ENCODE measurements at places on chromosomes 13 and 19.

- DNase-seq, result no peak
Measured at GRCh38 chr13:79781829-79782540, 301.0 kb downstream of the NDFIP2 start.

DNA sequence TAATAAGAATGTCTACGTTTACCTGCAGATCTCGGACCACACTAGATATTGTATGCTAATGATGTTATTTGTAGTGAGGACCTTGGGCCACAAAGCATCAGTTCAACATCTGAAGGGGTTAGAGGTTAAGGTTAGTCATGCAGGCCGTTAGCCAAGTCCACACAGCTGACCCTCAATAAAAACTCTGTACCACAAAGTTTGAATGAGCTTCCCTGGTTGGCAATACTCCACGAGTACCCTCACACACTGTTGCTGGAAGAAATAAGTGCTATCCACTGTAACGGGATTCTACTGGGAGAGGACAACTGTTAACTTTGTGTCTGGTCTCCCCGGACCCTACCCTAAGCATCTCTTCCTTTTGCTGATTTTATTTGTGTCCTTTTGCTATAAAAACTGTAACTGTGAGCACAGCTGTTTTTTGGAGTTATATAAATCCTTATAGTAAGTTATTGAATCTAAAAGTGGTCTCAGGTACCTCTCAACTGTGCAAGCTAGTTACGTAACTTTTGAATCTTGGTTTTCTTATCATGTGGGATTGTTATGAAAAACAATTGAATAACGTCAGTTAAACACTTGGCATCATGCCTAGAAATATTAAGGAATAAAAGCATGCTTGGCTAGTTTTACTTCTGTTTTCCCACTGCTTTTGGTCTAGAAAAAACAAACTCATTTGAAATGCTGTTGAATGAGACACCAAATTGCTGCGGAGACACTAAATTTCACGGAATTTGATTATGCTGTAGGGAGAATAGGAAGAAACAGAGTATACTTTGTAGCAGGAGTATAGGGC lies 181.5 kb downstream of the DNAJC3 start:
- DNase-seq, result no peak

DNA sequence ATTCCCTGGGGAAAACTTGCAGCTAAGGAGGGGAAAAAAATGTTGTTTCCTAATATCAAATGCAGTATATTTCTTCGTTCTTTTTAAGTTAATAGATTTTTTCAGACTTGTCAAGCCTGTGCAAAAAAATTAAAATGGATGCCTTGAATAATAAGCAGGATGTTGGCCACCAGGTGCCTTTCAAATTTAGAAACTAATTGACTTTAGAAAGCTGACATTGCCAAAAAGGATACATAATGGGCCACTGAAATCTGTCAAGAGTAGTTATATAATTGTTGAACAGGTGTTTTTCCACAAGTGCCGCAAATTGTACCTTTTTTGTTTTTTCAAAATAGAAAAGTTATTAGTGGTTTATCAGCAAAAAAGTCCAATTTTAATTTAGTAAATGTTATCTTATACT lies 33.6 kb downstream of the TNFSF11 start:
- peak; percentile 76 for DNase-seq

DNA sequence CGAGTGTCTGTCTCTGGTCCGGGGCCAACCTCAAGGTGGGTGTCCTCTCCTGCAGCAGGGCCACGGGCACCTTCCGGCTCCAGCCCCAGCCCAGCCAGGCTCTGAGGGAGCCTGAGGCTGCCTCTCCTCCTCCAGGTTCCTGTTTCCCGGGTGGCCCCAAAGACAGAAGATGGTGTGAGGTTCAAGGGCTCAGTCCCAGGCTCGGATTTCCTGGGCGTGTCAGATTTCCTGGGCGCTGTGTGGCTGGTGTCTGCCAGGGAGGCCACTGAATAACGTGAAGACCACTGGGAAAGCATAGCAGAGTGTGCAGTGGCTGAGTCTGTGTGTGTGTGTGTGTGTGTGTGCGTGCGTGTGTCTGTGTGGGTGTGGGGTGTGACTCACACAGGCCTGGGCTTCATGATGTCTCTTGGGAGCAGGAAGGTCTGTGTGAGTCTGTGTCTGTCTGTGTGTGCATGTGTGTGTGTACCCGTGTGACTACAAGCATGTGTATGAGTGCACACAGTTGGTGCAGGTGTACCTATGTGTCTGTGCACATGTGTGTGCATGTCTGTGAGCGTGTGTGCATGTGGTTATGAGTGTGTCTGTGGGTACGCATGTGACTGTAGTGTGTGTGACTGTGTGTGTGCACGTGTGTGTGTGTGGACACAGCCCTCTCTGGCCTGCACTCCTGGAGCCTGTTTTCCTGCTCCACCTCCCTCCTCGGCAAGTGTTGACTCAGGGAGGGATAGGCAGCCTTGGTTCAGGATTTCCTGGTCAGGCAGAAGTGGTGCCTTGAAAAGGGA lies 28.3 kb downstream of the CEBPA start:
- no peak for DNase-seq

DNA sequence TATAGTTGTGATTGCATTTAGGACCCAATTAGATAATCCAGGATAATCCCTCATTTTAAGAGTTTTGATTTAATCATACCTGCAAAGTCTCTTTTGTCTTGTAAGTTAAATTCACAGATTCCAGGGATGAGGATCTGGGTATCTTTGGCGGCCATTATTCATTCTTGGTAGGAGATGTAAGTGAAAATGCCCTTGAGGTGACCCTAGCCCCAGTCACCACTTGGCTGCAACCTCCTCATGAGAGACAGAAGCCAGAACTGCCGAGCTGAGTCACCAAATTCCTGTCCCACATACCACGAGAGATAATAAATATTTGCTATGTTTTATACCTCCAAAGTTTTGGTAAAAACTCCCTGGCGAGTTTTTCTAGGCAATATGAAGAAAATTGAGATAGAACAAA lies 389.4 kb downstream of the RFC3 start:
- no peak for DNase-seq

GRCh38 chr19:37778613-37779126 lies 716 bp downstream of the ZNF573 start:
- no peak for DNase-seq

- DNase-seq, result peak; percentile 14
Measured at GRCh38 chr13:61410669-61411297, 4.9 kb downstream of the PCDH20 start.

- no peak for DNase-seq
Measured at GRCh38 chr13:77056382-77056781, 29.4 kb upstream of the FBXL3 start.

- peak; percentile 98 for DNase-seq
Measured at GRCh38 chr19:38057959-38058690, 151.1 kb downstream of the SIPA1L3 start.

GRCh38 chr19:4345342-4346019 lies 2.1 kb downstream of the MPND start:
- no peak for DNase-seq

- no peak for DNase-seq
Measured at GRCh38 chr13:75129331-75129730, 352.6 kb downstream of the TBC1D4 start.

DNA sequence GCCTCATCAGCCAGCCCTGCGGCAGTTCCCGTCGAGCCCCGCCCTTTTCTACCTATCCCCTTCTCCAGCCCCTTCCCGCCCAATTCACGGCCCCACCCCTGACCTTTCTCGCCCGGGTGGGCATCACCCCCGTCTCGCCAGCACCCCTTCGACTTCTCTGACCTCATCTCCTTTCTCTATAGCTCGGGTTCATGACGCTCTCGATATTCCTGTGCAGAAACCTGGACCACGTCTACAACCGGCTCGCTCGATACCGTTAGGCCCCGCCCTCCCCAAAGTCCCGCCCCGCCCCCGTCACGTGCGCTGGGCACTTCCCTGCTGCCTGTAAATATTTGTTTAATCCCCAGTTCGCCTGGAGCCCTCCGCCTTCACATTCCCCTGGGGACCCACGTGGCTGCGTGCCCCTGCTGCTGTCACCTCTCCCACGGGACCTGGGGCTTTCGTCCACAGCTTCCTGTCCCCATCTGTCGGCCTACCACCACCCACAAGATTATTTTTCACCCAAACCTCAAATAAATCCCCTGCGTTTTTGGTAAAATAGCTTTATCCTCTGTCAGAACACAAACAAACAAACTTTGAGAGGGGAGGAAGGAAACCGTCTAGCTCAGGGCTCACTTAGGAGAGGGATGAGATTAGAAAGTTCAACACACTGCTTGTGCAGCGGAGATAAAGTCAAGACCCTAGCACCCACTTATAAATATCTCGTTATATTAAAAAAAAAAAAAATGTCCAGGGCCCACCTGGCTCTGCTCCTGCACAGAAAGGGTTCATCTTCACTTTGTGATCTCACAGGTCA lies 5.1 kb downstream of the CD37 start:
- no peak for DNase-seq

- no peak for DNase-seq
Measured at GRCh38 chr13:72390909-72391308, 336.5 kb downstream of the MZT1 start.

DNA sequence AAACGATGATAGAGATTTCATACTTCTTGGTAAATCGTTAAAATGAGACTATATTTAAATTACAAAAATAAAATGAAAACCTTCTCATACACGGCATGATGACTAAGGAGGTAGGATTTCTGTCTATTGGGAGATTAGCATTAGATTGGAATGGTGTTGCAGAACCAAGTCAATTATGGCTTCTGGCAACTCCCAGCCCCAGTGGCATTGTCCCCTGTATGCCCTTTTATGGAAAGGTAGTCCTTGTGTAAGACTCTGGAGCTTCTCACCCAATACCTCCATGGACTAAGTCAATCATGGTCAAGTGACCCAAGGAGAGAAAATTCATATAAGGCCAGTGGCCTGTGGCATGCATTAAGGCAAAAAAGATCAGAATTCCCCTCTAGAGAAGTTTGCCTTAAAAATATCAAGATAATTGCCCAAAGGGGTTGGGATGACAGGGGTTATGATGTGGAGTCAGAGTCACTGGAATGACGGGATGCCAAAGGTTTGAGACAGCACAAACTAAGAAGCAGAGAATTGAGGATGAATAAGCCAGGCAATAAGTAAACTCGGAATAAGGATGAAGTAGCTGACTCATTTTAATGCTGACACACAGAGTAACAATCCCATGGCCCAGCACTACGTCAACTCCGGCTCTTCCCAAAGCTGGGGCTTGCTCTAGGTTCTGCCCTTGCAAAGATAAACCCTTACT lies 57.8 kb upstream of the POSTN start:
- no peak for DNase-seq

DNA sequence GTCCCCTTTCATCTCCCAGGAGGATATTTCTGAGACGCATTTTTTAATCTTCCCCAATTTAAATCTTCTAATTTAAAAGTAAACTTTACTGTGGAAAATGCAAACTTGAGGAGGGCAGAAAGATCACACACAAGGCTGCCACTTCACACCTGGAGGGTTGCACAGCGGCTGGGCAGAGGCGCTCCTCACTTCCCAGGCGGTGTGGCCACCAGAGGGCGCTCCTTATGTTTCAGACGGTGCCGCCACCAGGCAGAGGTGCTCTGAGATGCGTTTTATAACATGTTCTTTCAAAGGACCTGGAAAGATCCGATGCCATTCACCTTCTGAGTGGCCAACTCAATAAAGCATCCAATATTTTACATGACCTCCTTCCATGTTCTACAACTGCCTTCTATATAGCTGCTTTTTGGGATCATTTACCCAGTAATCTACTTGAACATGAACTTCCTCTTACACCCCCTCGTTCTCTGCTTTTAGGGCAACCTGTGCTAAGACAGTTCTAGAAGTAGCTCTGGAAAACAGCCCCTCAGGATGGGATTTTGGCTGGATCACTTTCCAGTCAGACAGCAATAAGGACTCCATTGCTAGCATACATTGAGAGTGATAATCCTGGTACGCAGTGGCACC lies 14.8 kb upstream of the MTUS2 start:
- DNase-seq, result peak; percentile 4

DNA sequence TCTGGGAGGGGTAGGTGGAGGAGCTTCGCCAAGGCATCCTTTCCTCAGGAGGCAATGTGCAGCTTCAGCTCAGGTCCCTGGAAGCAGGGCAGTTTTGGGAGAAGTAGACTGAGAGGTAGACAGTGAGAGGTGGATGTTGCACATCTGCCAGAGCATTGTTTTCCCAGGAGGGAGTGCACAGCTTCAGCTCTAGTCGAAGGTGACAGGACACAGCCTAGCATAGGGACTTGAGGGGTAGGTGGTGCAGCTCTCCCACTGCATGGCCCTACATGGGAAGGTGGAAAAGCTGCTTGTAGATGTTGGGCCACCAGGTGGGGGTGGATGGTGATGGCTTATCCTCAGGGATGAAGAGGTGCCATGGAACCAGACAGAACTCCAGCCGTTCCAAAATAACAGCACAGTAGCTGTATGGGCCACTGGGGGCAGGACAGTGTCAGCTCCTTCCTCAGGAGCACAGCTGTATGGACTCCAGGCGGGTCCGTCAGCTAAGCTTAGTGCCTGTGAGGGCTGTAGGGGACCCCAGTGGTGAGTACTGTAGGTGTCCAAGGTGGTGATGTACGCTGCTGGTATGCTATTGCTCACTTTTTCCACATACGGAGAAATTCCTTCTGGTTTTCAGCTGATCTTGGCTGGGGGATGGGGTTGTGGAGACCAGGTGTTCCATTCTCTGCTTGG lies 17.4 kb upstream of the ZNF543 start:
- no peak for DNase-seq

DNA sequence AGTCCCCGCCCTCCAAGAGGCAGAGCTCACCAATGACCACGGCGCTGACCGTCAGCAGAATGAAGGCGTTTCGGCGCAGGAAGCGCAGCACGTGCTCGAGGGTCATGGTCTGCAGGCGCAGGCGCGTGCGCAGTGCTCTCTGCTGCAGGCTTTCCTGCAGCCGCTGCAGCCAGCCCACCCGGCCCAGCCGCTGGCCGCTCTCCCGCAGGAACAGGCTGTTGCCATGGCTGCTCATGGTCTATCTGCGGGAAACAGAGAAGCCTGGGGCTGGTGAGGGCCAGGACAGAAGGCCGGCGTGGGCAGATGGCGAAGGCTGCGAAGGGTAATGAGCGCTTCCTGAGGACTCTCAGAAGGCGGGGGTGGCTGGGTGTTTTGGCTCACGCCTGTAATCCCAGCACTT lies 7.0 kb downstream of the SLC1A6 start:
- no peak for DNase-seq

Measured in NCI-H2081 (cell line).